ENCODE measurements at places on chromosomes 6 and 20.

- no peak for DNase-seq
Measured at GRCh38 chr20:8711501-8711900, 357.4 kb upstream of the PLCB4 start.

DNA sequence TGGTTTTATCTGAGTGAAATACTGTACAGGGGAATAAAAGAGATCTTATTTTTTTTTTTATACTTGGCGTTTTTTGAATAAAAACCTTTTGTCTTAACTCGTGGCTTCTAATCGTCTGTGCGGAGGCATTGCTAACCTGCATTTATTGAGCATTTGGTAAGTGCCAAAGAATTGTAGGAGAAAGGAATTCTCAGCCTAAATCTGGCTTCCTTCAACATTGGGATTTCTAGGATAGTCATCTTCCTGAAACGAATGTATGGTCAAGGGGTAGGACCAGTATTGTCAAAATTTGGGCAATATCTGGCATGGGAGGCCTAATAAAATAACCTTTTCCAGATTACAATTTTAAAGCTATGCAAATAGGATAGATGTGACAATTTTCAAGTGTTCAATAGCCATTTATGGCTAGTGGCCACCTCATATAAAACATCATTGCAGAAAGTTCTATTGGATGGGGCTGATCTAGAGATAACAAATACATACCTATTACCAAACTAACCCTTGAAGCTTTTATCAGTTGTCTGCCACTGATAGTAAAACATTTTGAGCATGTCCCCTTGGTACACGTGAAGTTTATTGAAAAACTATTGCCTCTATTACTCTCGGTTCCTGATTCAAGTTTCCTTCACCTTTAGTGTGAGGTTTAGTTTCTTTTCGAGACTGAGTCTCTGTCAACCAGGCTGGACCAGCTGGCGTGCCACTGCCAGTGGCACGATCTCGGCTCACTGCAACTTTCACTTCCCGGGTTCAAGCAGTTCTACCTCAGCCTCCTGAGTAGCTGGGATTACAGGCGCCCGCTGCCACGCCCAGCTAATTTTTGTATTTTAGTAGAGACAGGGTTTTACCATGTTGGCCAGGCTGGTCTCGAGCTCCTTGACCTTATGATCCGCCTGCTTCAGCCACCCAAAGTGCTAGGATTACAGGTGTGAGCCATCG, 5.6 kb downstream of the PIM1 start:
- DNase-seq = no peak

- peak; percentile 13 for DNase-seq
Measured at GRCh38 chr6:18155864-18156421, 721 bp downstream of the KDM1B start.

GRCh38 chr6:158311193-158311592, 1.1 kb upstream of the TULP4 start:
- no peak for DNase-seq

DNA sequence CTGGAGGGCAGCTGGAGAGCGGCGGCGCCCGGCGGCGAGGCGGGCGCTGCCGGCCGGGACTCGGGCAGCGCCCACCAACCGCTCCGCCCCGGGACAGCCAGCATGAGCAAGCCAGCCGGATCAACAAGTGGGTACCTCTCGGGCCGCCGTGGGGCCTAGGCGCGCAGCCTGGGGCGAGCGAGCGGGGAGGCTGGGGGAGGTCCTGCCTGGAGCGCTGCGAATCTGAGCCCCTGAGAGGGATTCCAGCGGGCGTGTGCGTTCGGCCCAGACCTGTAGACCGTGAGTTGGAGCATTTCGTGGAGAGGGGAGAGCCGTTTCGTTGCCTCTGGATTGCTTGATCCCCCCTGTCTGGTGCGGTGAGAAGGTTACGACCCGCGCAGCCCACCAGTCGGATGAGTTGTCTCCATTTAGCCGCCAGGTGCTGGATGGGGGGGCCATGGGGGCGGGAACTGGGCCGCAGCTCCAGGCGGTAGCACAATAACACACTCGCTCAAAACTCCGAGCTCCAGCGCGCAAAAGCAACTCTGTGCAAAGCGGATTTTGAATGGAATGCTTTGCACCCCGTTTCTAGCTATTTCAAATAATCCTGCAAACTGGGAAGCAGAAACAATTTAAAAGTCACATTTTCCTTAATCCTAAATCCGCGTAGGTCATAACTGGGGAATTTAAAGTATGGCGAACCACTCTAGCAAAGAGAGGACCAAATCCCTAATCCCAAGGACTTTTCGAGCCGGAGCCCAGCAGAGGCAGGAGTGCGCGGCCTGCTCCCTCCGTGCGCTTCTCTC, 1.0 kb downstream of the NR2E1 start:
- no peak for DNase-seq
